H4 (cell line): ENCODE measurements at places on chromosomes 6 and 20. TPM values are rescaled to one million over a fixed set of nuclear protein-coding genes. Genes with fewer than 3 reads are reported as not detected.
A peak's percentile ranks its signal among the peaks of the same experiment; 100 is the strongest.

MOG gene
- not detected in 2 replicates for total RNA-seq

GRCh38 chr20:58839474-58839874 is 11.2 kb downstream of the GNAS-AS1 start:
- peak; percentile 27 for DNase-seq

SPATA25 gene
- total RNA-seq, result 0.12 and 1.0 TPM in 2 replicates

PPP1R3G gene
- 0.06 TPM in 1 of 2 replicates, not detected in the other for total RNA-seq

APOBEC2 gene
- total RNA-seq, result not detected in 2 replicates

ADAM33 gene
- not detected in 2 replicates for total RNA-seq

DNA sequence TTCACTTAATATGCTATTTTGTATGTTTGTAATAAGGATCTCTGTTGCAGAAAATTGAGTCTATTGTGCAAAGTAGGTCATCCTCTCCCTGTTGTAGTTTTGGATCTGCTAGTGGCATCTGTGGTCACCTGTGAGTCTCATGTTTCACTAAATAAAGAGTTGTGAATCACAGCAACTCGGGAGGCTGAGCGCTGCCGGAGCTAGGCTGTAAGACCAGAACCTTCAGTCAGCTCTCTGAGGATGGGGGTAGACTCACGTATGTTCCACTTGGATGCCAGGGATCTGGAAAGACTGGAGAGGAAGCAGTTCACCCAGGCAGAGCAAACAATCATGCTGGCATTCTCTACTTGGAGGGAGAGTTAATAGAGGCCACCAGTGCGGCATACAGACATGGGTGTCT is 187.3 kb upstream of the FOXA2 start:
- peak; percentile 50 for DNase-seq

DNA sequence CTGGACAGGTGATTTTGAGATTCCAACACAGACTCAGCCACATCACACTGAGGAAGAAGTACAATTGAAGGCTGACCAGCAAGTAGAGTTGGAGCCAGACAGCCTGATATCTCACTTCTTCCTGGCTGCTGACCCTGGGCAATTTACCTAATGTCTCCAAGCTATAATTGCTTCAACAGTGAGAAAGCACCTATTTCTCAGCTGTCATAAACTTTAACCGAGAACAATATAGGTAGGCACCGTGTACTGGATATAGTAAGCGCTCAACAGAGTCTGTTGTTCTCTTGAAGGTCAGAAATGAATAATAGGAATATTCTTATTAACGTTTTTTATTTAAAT is 28.3 kb downstream of the STX7 start:
- no peak for DNase-seq
